ENCODE measurements at places on chromosomes 5 and 9.

GRCh38 chr9:78196258-78196657 is 39.6 kb upstream of the CEP78 start:
- no peak for DNase-seq

DNA sequence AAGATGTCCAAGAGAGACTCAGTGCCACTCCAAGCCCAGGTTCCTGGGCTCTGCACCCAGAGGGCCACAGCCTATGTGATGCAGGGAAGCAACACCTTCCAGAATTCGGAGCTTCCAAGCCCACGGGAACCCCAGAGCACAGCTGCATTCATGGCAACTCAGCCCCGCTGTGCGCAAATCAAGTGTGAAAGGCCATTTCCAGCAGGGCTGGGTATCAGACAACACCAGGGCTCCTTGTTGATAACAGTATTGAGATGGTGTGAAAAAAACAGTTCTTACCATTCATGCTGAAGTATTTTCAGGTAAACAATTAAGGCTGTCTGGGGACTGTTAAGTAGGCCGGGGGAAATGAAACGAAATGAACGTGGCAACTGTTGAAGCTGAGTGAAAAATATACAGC is 10.1 kb downstream of the ROR2 start:
- DNase-seq = no peak

GRCh38 chr5:168093200-168093910 is 198.1 kb upstream of the WWC1 start:
- DNase-seq = no peak

DNA sequence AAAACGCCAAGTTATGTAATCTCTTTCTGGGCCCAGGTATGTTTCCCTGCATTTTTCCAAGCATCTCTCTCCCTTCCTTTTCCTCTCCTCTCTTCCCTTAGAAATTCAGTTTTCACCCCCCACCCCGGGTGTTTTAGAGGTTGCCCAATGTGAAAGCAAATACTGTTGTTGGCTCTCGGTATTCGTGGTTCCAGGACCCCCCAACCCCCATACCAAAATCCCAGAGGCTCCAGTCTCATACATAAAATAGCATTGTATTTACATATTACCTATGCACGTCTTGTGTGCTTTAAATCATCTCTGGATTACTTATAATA is 48.8 kb downstream of the ACER2 start:
- DNase-seq = no peak
